HFFc6 (cell line): ENCODE measurements at places on chromosomes 7 and 10. TPM values are rescaled to one million over a fixed set of nuclear protein-coding genes. Genes with fewer than 3 reads are reported as not detected.
A peak's percentile ranks its signal among the peaks of the same experiment; 100 is the strongest.

DNA sequence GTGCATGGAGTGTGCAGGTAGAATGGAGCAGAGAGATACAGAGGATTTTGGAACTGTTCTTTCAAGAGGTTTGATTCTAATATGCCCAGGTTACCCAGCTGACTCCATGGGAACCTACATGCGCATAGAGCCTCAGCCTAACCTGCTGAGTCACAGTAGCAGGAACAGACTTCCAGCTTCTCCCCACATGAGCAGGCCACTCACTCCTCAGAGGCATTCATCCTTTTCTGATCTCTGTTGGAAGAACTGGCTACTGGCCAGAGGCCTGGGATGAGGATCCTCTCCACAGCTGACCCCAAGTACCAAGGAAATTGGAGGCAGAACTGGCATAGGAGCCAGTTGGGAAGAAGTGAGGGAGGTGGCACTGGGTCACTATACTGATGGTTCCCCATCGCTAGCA lies 17.9 kb upstream of the CCSER2 start:
- H3K4me1 ChIP-seq: peaks cover 16% of the 10 kb centered on the region
- H3K4me3 ChIP-seq: no peak overlapping the region
- H3K27me3 ChIP-seq: peaks cover 2% of the 10 kb centered on the region; the same call in 1 of the 2 replicates
- DNase-seq: no peak
- H3K27ac ChIP-seq: no peak overlapping the region
- H3K36me3 ChIP-seq: no peaks in the 10 kb centered on the region

GRCh38 chr10:96225119-96225518 lies 46.2 kb downstream of the BLNK start:
- no peak overlapping the region for H3K27ac ChIP-seq
- no peaks in the 10 kb centered on the region for H3K4me1 ChIP-seq
- H3K36me3 ChIP-seq: no peaks in the 10 kb centered on the region
- H3K4me3 ChIP-seq: no peak overlapping the region
- peaks cover 4% of the 10 kb centered on the region for H3K27me3 ChIP-seq

The MLXIPL gene
- not detected in 3 replicates for total RNA-seq

The RASA4B gene
- 19.2 to 27.8 TPM (median 24.6 TPM) in 3 replicates for total RNA-seq

GRCh38 chr10:63240807-63241206 lies 107.7 kb downstream of the NRBF2 start:
- H3K4me1 ChIP-seq: peaks cover 69% of the 10 kb centered on the region
- H3K36me3 ChIP-seq: peaks cover 21% of the 10 kb centered on the region
- H3K27ac ChIP-seq: no peak overlapping the region
- H3K4me3 ChIP-seq: no peak overlapping the region

DNA sequence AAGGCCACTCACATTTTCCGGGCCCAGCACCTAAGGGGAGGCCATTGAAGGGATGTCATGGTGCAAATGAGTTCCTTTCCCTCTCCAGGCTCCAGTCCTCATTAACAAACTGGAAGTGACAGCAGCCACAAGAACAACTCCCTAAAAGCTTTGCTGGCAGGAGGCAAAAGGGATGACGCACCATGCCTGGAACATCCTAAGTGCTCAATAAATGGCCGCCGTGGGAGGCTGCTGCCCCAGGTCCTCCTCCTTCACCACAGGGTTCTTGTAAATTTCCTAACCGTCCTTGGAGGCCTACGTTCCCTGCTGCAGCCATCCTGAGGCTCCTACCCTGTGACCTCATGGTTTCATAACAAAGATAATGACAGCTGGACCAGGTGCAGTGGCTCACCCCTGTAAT lies 41.3 kb upstream of the CAMK1D start:
- peaks cover 2% of the 10 kb centered on the region; the same call in 1 of the 2 replicates for H3K27me3 ChIP-seq
- no peaks in the 10 kb centered on the region for H3K4me1 ChIP-seq
- 0 out of 2 replicates have a peak, but pooled peaks cover 5% of the 10 kb centered on the region for H3K36me3 ChIP-seq
- H3K4me3 ChIP-seq: no peak overlapping the region
- H3K27ac ChIP-seq: no peak overlapping the region
- DNase-seq: peak; percentile 35

GRCh38 chr7:130926001-130926691 lies 192.1 kb upstream of the KLF14 start:
- H3K27me3 ChIP-seq: peaks cover 3% of the 10 kb centered on the region
- peaks cover 88% of the 10 kb centered on the region for H3K4me1 ChIP-seq
- H3K4me3 ChIP-seq: no peak overlapping the region; the same call in 1 of the 2 replicates
- peaks cover 36% of the 10 kb centered on the region for H3K36me3 ChIP-seq
- no peak for DNase-seq

DNA sequence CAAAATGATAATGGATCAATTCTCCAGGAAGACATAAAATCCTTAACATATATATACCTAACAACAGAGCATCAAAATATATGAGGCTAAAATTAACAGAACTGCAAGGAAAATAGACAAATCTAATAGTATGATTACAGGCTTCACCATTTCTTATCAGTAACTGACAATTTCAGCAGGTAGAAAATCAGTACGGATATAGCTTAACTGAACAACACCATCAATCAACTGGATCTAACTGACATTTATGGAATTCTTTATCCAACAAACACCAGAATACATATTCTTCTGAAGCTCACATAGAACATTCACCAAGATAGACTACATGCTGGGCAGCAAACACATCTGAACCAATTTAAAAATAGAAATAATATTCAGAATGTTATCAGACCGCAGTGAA lies 121.1 kb upstream of the CDC14C start:
- DNase-seq: no peak
- no peaks in the 10 kb centered on the region for H3K4me1 ChIP-seq
- H3K4me3 ChIP-seq: no peak overlapping the region
- H3K27me3 ChIP-seq: no peaks in the 10 kb centered on the region
- no peak overlapping the region for H3K27ac ChIP-seq

- H3K4me3 ChIP-seq: no peak overlapping the region
- no peaks in the 10 kb centered on the region for H3K36me3 ChIP-seq
- no peaks in the 10 kb centered on the region for H3K27me3 ChIP-seq
- H3K27ac ChIP-seq: no peak overlapping the region
- no peaks in the 10 kb centered on the region for H3K4me1 ChIP-seq
Measured at GRCh38 chr7:36958111-36958733, 233.9 kb upstream of the AOAH start.

DNA sequence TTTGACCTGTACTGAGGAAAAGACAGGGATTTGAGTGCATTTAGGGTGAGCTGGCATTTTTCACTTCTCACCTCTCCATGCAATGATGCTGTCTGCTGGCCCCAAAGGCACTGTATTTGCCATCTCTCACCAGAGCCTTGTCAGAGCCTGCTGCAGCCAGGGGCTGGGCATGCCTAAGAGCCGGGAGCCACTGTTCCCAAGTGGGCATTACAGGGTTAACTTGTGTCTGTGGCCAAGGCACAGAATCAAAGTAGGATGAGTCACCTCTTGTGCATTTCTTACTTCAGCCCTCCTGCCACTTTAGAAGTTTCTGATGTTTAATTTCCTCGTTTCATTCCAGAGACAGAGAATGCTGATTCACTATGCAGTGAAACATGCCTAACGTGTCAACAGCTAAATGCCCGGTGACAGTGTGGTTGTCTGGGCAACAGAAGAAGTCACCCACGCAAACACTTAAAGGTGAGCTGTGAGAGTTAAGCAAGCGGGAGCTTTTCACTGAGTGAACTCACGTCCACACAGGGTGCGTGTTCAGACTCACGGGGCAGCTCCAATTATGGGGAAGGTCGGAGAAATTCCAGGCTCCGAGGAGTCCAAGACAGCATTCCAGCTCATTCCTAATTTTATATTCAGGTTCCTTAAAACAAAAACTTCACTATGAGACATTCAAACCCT lies 57.1 kb upstream of the IGFBP3 start:
- peak; percentile 99 for DNase-seq
- H3K4me3 ChIP-seq: peak overlapping the region; percentile 77
- peak overlapping the region; percentile 97 for H3K27ac ChIP-seq
- H3K36me3 ChIP-seq: peaks cover 7% of the 10 kb centered on the region
- peaks cover 69% of the 10 kb centered on the region for H3K4me1 ChIP-seq
- peaks cover under 1% of the 10 kb centered on the region; the same call in 1 of the 2 replicates for H3K27me3 ChIP-seq

The PLEKHS1 gene
- total RNA-seq: 0.12 TPM in 1 of 3 replicates, not detected in the others

DNA sequence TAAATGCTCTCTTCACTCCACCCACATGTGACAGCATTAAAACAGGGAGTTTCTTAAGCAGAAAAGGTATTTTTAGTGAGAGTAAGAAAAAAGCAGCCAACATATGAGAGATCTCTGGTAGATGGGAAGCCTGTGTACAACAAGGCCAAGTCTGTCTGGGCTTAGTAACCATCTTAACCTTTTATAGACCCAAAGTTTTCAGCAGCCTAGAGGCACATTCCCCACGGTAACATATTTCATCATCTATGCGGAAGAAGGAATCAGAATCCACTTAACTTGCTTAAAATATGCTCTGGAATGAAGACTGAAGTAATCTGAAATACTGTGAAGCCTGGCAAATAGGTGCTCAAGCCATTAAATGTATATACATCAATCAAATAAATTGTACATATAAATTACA lies 127.8 kb downstream of the RAPGEF5 start:
- H3K27me3 ChIP-seq: peaks cover 1% of the 10 kb centered on the region; the same call in 1 of the 2 replicates
- peaks cover 8% of the 10 kb centered on the region for H3K4me1 ChIP-seq
- H3K27ac ChIP-seq: no peak overlapping the region
- H3K4me3 ChIP-seq: no peak overlapping the region

GRCh38 chr10:79280956-79281355 lies 66.3 kb upstream of the PPIF start:
- H3K4me3 ChIP-seq: no peak overlapping the region
- H3K4me1 ChIP-seq: peaks cover 45% of the 10 kb centered on the region

- no peak overlapping the region for H3K27ac ChIP-seq
- H3K4me1 ChIP-seq: peaks cover 15% of the 10 kb centered on the region; the same call in 1 of the 2 replicates
- no peak for DNase-seq
- no peak overlapping the region for H3K4me3 ChIP-seq
Measured at GRCh38 chr10:71337219-71337701, 18.2 kb downstream of the SLC29A3 start.

- H3K27me3 ChIP-seq: peaks cover 2% of the 10 kb centered on the region; the same call in 1 of the 2 replicates
- no peak for DNase-seq
- H3K4me3 ChIP-seq: no peak overlapping the region
Measured at GRCh38 chr10:129877773-129878371, 86.2 kb downstream of the EBF3 start.

DNA sequence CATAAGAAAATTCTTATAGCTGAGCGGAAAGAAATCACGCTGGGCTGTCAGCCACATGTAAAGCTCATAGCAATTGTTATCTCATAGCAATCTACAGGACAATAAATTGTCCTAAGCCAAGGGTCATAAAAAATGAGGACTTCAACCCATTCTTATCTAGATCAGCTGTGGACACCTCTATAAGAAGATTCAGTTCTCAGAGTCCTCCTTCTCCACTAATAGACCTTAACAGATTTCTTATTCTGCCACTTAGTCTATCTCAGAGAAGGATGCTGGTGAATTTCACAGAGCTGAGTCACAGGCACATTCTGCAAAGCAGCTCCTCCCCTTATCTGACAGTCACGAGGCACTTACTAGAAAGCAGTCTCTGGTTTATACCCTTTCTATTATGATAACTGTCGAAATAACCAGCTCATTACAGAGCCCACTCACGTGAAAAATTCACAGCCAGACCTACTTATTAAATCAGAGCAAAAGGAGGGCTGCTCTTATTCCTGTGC lies 185.3 kb upstream of the PCLO start:
- H3K4me3 ChIP-seq: no peak overlapping the region
- no peaks in the 10 kb centered on the region for H3K27me3 ChIP-seq
- DNase-seq: peak; percentile 19
- H3K4me1 ChIP-seq: no peaks in the 10 kb centered on the region
- no peaks in the 10 kb centered on the region for H3K36me3 ChIP-seq
- no peak overlapping the region for H3K27ac ChIP-seq

DNA sequence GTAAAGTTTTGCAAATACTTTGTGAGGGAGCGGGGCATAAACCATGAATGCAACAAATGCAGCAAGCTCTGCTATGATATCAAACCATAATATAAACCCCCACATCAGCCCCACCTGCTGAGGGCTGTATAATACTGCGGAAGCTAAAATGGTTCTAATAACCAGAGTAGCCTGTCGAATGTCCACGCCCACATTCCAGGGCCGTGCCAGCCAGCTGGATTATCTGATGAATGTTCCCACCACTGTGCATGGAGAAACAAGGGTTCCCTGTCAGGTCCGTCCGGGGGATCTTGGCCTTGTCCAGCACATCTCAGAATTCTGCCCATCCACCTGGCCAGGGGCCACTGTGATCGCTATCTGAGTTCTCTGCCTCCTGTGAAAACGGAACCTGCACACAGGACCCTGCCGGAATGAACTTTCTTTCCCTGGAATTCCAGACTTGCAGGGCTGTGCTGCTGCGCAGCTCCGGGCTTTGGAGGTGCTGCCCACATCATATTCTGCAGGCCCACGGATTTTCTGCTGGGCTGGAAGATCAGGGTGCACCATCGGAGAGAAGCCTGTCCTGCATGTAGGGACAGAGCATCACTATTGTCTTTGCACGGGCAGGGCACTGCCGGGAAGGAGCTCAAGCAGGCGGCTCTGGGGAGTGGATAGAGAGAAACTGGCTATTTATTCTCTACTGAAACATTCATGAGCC lies 77.0 kb upstream of the GNA12 start:
- H3K4me3 ChIP-seq: no peak overlapping the region
- no peak for DNase-seq
- no peaks in the 10 kb centered on the region for H3K36me3 ChIP-seq
- peaks cover 30% of the 10 kb centered on the region for H3K27me3 ChIP-seq
- no peaks in the 10 kb centered on the region for H3K4me1 ChIP-seq

DNA sequence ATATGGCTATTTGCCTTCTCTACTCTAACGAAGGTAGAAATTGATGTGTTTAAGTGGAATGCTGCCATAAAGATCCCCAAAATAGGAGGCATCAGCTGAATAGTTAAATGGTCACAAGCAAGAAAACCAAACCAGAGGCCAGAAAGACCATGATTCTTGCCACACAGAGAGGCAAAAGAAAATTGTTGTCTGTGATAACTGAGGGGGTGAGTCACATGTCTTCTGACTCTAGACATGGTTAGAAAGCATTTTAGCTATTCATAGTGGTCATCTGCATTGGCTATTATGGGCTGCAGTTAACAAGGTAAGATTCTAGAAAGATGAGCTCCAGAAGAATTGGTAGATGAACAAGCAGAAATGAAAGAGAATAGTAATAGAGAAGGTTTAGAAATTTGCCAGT lies 361.4 kb upstream of the NPSR1 start:
- H3K36me3 ChIP-seq: no peaks in the 10 kb centered on the region
- H3K27me3 ChIP-seq: no peaks in the 10 kb centered on the region
- H3K4me3 ChIP-seq: no peak overlapping the region; the same call in 1 of the 2 replicates
- H3K27ac ChIP-seq: peak overlapping the region; percentile 67
- H3K4me1 ChIP-seq: peaks cover 28% of the 10 kb centered on the region

- DNase-seq: no peak
- no peaks in the 10 kb centered on the region for H3K36me3 ChIP-seq
- H3K27me3 ChIP-seq: peaks cover 18% of the 10 kb centered on the region
- H3K4me1 ChIP-seq: no peaks in the 10 kb centered on the region
- H3K27ac ChIP-seq: no peak overlapping the region
Measured at GRCh38 chr7:121582258-121582657, 186.2 kb upstream of the FAM3C start.

DNA sequence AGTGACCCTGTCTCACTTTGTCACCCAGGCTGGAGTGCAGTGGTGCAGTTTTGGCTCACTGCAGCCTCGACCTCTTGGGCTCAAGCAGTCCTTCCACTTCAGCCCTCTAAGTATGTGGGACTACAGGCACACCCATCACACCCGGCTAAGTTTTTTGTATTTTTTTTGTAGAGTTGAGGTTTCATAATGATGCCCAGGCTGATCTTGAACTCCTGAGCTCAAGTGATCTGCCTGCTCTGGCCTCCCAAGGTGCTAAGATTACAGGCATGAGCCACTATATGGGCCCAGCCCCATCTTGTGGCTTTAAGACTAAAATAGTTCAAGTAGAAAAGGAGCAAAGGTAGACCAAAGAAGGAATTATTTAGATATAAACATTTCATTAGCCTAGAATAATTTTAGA lies 65.5 kb downstream of the MLLT10 start:
- H3K36me3 ChIP-seq: peaks cover 17% of the 10 kb centered on the region
- no peak overlapping the region for H3K4me3 ChIP-seq
- no peaks in the 10 kb centered on the region for H3K27me3 ChIP-seq
- DNase-seq: no peak

- H3K4me3 ChIP-seq: no peak overlapping the region
- H3K27ac ChIP-seq: no peak overlapping the region
- DNase-seq: no peak
- peaks cover under 1% of the 10 kb centered on the region; the same call in 1 of the 2 replicates for H3K36me3 ChIP-seq
- no peaks in the 10 kb centered on the region for H3K4me1 ChIP-seq
Measured at GRCh38 chr7:138590154-138590553, 111.0 kb downstream of the SVOPL start.
